ENCODE measurements at places on chromosomes 1 and 21.

DNA sequence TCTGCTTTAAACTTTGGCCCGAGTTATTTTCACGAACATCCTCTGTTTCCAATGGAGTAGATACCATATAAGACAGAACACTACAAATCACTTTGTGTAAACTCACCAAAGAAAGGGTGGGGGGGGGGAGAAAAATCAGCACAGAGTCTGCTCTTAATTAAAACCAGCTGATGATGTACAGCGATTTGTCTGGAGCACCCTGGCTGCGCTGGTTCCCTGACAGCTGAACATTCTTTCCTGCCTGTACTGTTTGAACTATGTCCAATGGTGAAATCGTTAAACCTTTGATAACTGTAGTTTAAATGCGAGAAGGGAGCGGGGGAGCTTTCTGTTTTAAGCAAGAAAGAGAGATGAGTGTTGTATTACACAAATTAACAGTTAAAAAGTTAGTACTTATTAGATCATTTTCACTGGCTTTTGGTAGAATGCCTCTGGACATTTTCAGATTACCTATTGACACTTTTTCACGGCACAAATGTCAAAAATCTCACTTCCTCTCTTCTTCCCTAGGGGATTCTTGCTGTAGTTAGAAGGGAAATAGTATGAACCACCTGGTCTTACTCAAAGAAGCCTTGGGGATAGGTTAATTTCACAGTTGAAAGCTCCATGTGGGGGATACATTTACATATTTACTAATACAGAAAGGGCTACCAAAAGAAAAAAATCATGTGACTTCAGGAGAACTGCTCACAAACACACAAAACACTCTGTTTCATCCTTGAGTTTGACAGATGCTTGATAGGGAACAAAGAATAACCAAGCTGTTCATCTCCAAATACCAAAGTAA is 140.2 kb upstream of the RUNX1 start:
- DNase-seq = no peak

GRCh38 chr1:211788626-211789025 is 41.9 kb downstream of the LPGAT1 start:
- DNase-seq = no peak

GRCh38 chr1:41282679-41283317 is 40.7 kb upstream of the SCMH1 start:
- DNase-seq = no peak

- no peak for DNase-seq
Measured at GRCh38 chr21:37659874-37660273, 256.4 kb downstream of the KCNJ6 start.

Measured in NCI-H2081 treated with DMSO at 0.1 percent for 48 hours (cell line).